ENCODE measurements at places on chromosomes 7 and 10. TPM values are rescaled to one million over a fixed set of nuclear protein-coding genes. Genes with fewer than 3 reads are reported as not detected.

DNA sequence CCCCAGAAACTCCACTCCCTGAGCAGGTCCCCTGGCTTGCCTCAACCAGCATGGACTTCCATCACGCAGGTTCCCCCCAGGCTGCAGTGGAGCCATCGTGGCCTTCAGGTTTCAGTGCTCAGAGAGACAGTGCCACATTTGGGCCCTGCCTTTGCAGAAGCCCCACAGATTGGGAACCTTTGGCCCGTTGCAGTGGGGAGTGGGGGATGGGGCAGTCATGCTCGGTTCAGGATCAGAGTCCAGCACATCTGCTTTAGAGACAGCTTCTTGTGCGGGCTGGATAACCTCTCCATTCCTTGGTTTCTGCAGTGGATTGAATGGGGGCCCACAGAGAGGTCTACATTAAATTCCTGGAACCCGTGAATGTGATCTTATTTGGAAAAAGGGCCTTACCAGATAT is 183.9 kb downstream of the EBF3 start:
- no peak overlapping the region for H3K27ac ChIP-seq
- no peak for DNase-seq
- no peaks in the 10 kb centered on the region for H3K27me3 ChIP-seq

The CDC14C gene
- total RNA-seq = not detected

- peaks cover 41% of the 10 kb centered on the region for H3K36me3 ChIP-seq
- no peaks in the 10 kb centered on the region for H3K4me1 ChIP-seq
- DNase-seq = no peak
- no peaks in the 10 kb centered on the region for H3K27me3 ChIP-seq
Measured at GRCh38 chr7:155702616-155703015, 58.2 kb downstream of the RBM33 start.

The ELFN1 gene
- total RNA-seq = 15.3 TPM

The ZNF487 gene
- 3.9 TPM for total RNA-seq

The FIS1 gene
- 359 TPM for total RNA-seq

- H3K27me3 ChIP-seq = no peaks in the 10 kb centered on the region
- no peaks in the 10 kb centered on the region for H3K36me3 ChIP-seq
- no peak overlapping the region for H3K27ac ChIP-seq
- no peak overlapping the region for H3K4me3 ChIP-seq
Measured at GRCh38 chr10:11218395-11218794, 200.7 kb downstream of the CELF2 start.

DNA sequence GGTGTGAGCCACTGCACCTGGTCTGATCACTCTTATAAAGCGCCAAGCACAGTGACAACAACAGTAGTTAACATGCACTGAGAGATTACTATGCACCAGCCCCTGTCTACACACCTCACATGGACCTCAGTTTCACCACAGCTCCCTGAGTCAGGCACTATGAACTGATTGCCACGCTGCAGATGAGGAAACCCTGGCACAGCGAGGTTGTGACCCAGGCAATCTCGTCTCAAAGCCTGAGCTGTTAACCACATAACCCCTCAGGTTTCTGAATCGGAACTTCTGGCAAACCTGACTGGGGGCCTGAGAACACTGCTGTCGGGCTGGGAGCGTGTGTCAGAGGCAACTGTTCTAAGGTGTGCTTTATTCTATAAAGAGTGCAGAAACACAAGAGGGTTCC is 150.8 kb downstream of the RNF216 start:
- no peak overlapping the region for H3K27ac ChIP-seq
- peaks cover 58% of the 10 kb centered on the region for H3K4me1 ChIP-seq

DNA sequence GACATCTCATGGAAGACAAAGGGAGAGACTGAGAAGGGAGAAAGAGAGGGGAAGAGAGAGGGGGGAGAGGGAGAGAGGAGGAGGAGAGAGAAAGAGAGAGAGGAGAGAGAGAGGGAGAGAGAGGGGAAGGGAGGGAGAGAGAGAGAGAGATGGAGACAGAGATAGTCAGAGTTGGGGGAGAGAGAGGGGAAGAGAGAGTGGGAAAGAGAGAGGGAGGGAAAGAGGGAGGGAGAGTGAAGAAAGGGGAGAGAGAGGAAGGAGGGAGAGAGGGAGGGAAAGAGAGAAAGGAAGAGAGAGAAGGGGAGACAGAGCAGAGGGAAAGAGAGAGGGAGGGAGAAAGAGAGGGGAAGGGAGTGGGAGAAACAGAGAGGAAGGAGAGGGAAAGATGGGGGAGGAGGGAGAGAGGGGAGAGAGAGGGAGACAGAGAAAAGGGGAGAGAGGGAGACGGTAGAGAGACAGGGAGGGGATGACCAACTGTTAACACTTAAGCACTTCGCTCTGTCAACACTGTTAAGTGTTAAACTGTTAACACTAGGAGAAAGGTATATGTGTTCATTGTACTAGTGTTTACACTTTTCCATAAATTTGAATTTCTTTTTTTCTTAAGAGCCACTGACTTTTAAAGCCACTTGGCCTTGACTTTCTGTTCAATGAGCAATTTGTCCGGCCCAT is 21.8 kb upstream of the SDK1 start:
- DNase-seq = no peak
- H3K4me1 ChIP-seq = no peaks in the 10 kb centered on the region
- H3K36me3 ChIP-seq = no peaks in the 10 kb centered on the region
- H3K27me3 ChIP-seq = no peaks in the 10 kb centered on the region
- H3K27ac ChIP-seq = no peak overlapping the region
- H3K4me3 ChIP-seq = no peak overlapping the region

DNA sequence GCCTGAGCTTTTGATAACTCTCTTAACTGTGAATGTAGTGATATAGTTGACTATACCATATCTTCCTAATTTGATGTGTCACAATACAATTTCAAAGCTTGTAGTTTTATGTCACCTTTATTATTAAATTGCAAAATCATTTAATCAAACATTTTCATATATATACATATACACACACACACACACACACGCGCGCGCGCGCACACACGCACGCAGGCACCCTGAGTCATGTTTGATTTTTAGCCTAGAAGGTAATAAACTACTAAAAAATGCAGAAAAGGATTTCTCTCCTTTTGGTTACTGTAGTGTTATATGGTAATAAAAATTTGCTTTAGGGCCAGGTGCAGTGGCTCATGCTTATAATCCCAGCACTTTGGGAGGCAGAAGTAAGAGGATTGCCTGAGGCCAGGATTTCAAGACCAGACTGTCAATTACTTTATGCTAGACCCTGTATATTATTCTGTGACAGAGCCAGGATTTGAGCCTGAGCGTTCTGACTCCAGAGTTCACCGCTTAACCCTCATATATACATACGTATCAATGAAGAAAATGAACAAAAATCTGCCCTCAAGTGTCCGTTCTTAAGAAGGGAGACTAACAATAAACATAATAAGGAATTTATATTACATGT is 89.6 kb downstream of the PODXL start:
- no peak overlapping the region for H3K4me3 ChIP-seq
- no peak overlapping the region for H3K27ac ChIP-seq
- peaks cover 64% of the 10 kb centered on the region for H3K36me3 ChIP-seq

GRCh38 chr7:1623810-1624209 is 46.3 kb upstream of the ELFN1 start:
- no peak overlapping the region for H3K4me3 ChIP-seq
- no peaks in the 10 kb centered on the region for H3K27me3 ChIP-seq
- no peak for DNase-seq
- no peaks in the 10 kb centered on the region for H3K36me3 ChIP-seq
- H3K27ac ChIP-seq = no peak overlapping the region

Measured in right atrium auricular region (tissue), 2 donors.